ENCODE measurements at places on chromosomes 6 and 20.

- no peak for DNase-seq
Measured at GRCh38 chr6:88662163-88662580, 301.2 kb downstream of the RNGTT start.

DNA sequence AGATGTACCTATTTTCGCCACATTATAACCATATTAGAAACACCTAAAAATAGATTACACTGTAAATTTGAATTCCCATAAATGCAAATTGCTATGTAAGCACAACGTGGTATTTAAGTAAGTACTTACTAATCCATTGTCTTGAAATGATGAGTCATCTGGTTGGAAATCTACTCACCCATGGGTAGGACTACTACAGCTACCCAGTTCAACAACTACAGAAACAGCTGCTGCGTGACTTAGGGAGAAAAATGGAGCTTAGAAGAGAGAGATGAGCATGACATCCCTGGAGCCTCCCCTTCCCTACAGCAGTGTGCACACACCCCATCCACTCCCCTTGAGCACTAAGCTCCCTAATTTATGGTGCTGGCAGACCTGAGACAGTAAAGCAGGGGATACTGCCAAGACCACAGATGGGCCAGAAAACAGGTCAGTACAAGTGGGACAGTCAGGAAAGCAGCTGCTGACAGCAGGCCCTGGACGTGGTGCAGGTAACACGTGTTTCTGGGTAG is 26.9 kb downstream of the RRAGD start:
- no peak for DNase-seq

GRCh38 chr6:153947808-153948447 is 91.1 kb upstream of the OPRM1 start:
- DNase-seq = no peak

- no peak for DNase-seq
Measured at GRCh38 chr20:15528391-15529111, 1044.7 kb downstream of the KIF16B start.

DNA sequence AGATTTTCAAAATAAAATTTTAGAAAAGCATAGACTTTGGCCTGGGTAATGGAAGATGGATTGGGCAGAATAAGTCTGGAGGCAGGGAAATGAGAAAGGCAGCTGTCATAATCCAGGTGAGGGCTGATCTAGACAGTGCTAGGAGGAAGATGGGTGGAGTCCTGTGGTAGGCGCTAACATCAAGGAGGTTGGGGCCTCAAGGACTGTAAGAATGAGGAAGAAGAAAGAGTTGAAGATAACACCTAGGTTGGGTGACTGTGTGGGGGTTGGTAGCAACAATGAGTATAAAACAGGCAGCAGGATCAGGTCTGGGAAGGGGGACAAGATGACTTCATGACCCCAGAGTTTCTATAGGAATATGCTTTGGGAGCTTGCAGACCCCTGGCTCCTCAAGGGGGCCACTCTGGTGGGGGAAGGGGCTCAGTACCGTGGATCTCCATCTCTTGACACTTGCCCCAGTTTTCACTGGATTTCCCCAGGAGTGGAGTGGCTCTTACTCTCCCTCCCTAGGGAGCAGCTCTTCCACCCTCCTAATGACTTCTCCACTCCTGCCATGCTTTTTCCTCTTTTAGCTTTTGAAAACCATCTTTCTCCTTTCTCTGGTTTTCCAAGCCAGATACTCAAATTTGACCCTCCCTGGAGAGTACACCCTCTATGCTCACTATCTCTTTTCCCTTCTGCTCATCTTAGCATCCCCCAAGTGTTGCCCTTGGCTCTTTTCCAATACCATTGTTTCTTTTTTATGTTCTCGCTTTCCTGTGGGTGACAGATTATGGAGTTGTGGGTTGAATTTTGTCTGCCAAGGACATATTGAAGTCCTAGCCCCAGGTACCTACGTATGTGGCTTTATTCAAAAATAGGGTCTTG is 14.8 kb downstream of the TRIM31 start:
- no peak for DNase-seq

GRCh38 chr6:142613981-142614380 is 312.2 kb downstream of the ADGRG6 start:
- no peak for DNase-seq

- no peak for DNase-seq
Measured at GRCh38 chr6:83432636-83433035, 1.8 kb upstream of the ME1 start.

DNA sequence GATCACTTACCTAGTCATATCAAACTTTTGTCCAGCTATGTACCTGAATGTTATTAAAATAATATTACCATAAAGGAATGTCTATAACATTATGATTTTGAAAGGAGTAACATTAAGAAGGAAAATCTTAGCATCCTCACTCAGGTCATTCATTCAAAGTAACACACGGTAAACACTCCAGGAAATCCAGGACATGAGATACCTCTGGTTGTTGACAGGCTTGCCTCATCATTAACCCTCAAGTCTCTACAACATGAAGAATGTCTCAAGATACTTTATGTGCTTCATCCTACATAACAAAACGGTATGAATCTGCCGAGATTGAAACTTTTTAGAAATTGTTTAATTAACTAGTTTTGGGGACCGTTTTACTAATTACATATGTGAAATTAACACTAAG is 690 bp upstream of the FILIP1 start:
- DNase-seq = no peak
